ENCODE measurements at places on chromosomes 2 and 18. TPM values are rescaled to one million over a fixed set of nuclear protein-coding genes. Genes with fewer than 3 reads are reported as not detected.

The CNTNAP5 gene
- total RNA-seq, result under 0.01 TPM

The TFCP2L1 gene
- not detected for total RNA-seq

The GULP1 gene
- 7.1 TPM for total RNA-seq

The CBLN2 gene
- total RNA-seq, result not detected

The RAPGEF4 gene
- 11.8 TPM for total RNA-seq

The IL1RN gene
- not detected for total RNA-seq

The MREG gene
- total RNA-seq, result 3.0 TPM

The CYP26B1 gene
- total RNA-seq, result 1.2 TPM

The IGFBP5 gene
- 0.82 TPM for total RNA-seq

The SETBP1 gene
- 2.5 TPM for total RNA-seq

The LAMA1 gene
- total RNA-seq, result 0.32 TPM

The SOX11 gene
- total RNA-seq, result under 0.01 TPM

The CCDC93 gene
- 37.9 TPM for total RNA-seq

The SLC23A3 gene
- total RNA-seq, result 0.81 TPM

The OSR1 gene
- under 0.01 TPM for total RNA-seq

The ROCK1 gene
- 50.0 TPM for total RNA-seq

The MGAT4A gene
- 25.7 TPM for total RNA-seq

The TMEM163 gene
- total RNA-seq, result 0.16 TPM

The KCNF1 gene
- total RNA-seq, result 3.1 TPM

The CAMKMT gene
- 2.6 TPM for total RNA-seq

The C1GALT1C1L gene
- total RNA-seq, result not detected

The SCN2A gene
- under 0.01 TPM for total RNA-seq

The GPR35 gene
- total RNA-seq, result 0.50 TPM

The TDRD15 gene
- total RNA-seq, result not detected

The TSPYL6 gene
- total RNA-seq, result not detected
